Activated gamma-delta T cell (primary cell): ENCODE measurements at places on chromosomes 4 and X.

- DNase-seq, result peak; percentile 10
These were observed at the start of gene FAM114A1 for GRCh38 chr4:38867478-38868058. FAM114A1 (plus strand) TSS chr4:38867806; CDS start chr4:38878079, 10,273 bp downstream.

DNA sequence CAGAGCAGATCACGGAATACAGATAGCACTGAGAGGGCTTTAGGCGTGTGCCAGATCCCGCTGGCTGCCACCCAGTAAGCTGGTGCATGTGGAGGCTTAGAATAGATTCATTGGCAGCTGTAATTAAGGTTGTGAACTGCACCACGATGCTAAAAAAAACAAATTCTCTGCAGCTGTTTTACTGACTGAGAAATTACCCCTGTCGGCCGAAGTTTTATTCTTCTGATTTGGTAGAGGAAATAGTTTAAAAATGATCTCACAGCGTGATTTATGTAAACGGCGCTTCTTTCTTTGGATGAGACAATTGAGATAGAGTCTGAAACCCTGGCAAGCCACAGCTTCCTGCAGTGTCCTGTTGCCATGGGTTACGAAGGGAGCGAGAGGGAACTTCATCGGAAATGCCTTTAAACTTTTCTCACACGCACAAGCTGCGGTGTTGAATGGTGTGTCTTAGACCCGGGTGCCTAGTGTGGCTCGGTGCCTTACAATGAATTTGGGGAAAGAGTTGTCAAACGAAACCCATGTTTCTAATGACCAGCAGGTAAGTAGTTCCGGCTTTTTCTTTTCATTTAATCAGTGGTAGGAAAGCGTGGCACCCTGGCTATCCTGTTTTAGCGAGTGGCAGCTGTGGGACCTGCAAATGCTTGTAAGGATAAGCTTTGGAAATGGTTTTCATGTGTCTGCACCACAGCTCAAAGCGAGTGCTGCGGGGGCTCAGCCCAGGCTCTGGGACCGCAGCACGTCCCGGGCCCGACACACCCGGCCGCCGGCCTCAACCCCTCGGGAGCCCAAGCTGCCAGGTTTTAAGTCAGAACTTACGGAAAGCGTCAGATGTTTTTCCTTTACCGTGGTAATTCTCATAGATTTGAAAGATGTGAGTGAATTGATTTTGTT, 71.7 kb upstream of the HGFAC start:
- DNase-seq, result no peak

GRCh38 chr4:48103483-48104139, 30.4 kb downstream of the TXK start:
- DNase-seq, result no peak

- no peak for DNase-seq
These were observed 21.8 kb downstream of the STARD8 start for GRCh38 chrX:68669094-68669860.

GRCh38 chr4:69563424-69563823, 67.7 kb upstream of the UGT2B4 start:
- DNase-seq, result no peak

DNA sequence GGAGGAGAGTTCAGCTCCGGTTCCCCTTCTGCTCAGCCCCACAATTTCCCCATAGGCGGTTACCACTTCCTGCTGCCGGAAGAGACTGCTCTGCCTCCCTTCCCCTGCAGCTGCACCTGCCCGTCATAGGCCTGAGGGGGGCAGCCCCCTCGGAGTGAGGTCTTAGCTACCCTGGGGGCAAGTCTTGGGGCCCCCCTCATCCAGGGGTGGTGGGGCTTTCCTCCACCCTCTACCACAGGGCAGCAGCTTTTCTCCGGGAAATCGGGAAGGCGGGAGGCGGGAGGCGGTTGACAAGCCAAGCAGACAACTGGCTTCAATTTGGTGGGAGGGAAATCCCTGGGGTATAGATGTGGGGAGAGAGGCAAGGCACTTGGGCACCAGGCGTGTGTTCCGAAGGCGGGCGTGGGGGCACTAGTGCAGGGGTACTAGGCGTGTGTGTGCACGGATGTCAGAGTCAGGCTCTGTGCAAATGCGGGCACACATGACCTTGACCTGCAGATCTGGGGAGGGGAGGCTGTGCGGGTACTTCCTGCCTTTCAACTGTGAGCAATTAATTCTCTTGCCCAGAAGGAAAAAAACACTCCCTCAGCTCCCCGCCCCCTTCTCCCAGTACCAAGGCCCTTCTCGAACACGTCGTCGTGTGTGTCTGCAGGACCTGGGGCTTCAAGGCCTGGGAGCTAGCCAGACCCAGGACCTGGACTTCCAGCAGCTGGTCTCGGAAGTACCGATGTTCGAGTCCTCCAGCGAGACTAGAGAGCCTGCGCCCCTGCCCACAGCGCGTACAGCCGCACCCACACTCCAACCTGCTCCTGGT, 1.0 kb upstream of the ARHGAP4 start:
- DNase-seq, result peak; percentile 51

- no peak for DNase-seq
These were observed 52.7 kb downstream of the HTT-AS start for GRCh38 chr4:3021627-3022026.

DNA sequence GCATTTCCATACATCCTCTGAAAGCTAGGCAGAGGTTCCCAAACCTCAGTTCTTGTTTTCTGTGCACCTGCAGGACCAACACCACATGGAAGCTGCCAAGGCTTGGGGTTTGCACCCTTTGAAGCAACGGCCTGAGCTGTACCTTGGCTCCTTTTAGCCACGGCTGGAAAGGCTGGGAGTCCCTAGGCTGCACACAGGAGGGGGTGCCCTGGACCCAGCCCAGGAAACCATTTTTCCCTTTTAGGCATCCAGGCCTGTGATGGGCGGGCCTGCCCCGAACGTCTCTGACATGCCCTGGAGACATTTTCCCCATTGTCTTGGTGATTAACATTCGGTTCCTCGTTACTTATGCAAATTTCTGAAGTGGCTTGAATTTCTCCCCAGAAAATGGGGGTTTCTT, 17.4 kb upstream of the PCSK1N start:
- no peak for DNase-seq

DNA sequence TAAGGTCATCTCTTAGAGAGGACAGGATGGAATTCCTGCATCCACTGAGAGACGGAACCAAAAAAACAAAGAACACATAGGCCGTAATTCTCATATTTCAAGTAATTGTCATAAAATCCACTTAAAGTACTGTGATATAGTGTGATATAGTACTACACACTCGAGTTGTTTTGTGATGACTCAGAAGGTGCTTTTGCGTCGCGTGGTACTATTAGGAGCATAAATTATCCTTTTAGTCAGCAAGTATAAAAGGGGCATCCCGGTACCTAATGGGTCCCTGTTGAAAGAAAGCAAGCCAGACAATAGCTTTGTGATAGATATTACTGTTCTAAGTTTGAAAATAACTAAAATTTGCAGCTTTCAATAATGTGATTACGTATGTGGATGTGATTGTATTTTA, 55.3 kb downstream of the GPR143 start:
- no peak for DNase-seq

- no peak for DNase-seq
These were observed 543.6 kb upstream of the FAM241A start for GRCh38 chr4:111601671-111602070.

- DNase-seq, result no peak
These were observed 953 bp downstream of the EPGN start for GRCh38 chr4:74309223-74309622.

GRCh38 chrX:11309220-11309619, 16.0 kb downstream of the AMELX start:
- no peak for DNase-seq

DNA sequence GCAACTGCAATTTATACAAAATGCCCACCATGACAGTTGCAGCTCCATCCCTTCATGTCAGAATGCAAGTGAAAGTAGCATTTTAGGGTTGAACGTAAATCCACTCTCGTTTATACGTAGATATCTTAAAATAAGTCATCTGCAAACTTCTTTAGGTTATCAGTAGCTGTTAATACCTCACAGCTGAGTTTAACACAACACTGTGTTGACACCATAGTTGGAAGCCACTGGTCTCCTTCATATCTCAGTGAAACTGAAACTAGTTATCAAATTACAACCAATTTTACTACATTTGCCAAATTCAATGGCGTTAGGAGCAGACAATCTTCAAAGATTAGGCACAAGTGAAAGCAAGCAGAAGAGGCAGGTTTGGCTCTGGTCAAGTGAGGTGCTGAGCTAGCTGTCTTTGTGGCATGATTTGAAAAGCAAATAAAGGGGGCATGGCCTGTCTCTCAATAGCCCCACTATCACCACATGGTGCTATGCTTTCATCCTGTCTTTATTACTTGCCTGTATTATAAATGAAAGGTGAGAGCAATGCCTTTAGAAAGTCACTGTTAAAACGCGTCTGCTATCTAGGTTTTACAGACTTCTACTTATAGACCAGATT, 12.3 kb downstream of the PPP3CA start:
- no peak for DNase-seq

DNA sequence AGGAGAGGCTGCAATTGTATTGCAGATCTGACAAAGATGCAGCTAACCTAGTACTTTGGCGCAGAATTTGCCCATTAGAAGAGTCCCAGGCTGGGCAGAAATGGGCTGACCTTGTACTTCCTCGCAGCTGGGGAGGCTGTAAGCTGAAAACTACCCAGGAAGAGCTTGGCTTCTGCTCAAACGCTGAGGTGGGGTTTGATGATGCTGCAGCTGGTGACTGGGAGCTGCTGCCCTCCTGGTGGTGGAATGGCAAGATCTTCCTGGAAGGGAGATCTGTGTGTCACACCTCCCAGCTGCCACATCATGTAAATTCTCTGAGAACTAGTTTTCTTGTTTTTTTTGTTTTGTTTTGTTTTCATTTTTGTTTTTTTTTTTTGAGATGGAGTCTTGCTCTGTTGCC, 17.4 kb downstream of the CCNG2 start:
- no peak for DNase-seq

- no peak for DNase-seq
These were observed 297.1 kb downstream of the PPP3CA start for GRCh38 chr4:101050088-101050836.

GRCh38 chrX:13535376-13536165, 33.8 kb upstream of the EGFL6 start:
- no peak for DNase-seq

GRCh38 chr4:16384576-16384975, 158.3 kb upstream of the TAPT1 start:
- DNase-seq, result no peak

DNA sequence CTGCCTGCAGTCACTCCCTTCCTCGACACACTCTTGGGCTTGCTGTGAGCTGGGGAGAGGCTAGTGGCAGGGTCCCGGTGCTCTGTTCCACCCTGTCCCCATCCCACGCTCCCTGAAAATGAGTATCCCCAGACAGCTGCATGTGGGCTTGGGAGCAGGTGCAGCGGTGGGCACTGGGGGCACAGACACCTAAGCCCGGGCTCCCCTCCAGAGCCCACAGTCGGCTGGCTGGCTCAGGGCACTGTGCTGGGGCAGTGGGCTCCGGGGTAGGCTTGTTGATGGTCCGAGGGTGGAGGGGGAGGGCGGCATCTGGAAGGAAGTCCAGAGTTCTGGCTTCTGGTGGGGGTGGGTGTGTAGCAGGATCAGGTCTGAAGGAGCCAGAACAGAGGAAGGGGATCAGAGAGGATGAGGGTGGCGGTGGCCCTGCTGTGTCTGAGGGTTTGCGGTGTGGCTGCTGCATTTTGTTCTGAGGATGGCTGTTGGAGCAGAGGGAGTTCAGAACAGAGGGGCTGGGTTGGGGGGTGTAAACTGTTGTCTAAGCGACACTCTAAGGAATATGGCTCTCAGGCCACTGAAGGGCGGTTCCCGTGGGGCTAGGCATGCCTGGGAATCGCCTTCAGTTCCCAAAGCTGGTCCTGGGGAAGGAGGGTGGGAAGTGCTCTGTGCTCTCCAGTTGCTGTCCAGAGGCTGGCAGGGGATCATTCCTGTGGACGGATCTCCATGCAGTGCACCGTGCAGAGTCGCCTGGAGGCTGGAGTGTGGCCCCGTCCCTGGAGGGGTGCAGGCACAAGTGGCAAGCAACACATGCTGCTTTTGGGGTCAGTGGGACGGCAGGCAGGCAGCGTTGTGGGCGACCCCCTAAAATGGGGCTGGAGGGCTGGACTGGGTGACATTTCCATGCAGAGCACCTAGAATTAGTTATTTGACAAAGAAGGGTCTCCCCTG, 114.0 kb downstream of the SORCS2 start:
- DNase-seq, result no peak

DNA sequence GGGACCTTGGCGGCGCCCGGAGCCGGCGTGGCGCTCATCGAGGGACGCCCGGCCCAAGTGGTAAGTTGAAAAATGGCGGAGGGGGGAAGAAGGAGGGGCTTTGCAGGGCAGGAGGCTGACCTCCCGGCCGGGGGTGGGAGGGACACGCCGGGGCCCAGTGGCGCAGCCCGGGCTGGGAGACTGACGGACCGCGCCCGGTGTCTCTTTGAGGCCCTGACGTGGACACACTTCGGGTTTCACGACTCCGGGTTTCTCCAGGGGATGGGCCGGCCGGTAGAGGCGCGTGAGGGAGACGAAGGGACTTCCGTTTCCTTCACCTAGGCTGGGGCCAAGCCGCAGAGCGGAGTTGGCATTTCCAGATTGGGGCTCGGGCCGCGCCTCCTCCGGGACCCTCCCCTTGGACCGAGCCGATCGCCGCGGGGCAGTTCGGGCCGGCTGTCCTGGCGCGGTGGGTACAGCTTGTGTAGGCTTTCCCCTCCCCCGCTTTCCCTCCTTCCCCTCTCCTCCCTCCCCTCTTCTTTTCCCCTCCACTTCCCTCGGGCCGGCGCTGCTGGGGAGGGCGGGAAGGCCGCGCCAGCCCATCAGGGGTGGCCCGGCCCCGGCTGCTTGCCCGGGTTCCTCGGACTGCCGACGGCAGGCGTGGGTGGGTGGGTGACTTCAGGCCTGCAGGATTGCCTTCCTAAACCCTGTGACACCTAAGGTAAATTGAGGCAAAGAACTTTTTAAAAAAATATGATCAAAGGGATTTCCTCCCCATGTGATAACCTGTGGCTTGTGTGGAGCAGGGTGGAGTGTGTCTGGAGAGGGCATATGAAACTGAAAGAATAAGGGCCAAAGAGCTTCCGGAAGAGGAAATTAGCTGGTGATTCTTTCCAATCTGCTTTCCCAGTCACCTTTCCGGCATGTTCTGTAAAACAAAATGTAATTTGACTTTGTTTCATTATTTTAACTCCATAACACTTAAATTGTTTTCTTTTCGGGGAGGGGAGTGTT, at the start of gene XIAP:
TSS of gene XIAP (plus strand) at position 208 of the 993 bp plus-strand sequence. CDS start 25,610 bp downstream, outside the sequence.
- peak; percentile 52 for DNase-seq

GRCh38 chr4:168167714-168168284, 75.5 kb downstream of the ANXA10 start:
- DNase-seq, result no peak

DNA sequence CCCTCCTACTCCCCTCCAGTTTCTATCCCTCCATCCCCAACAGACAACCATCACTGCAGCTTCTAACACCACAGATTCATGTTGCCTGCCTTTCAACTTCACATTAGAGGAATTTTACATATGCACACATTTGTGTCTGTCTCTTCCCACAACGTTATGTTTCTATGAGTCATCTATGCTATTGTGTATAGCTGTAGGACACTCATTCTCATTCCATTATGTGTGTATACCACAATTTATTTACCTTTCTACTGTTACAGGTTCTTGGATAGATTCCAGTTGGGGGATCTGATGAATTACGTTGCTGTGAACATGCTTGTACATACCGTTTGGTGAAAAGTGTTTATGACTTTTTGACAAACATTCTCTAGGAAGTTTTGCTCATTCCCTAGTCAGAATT, 58.8 kb upstream of the TRPC3 start:
- DNase-seq, result no peak

GRCh38 chr4:109321232-109321631, 18.8 kb upstream of the COL25A1 start:
- DNase-seq, result no peak

- no peak for DNase-seq
These were observed 24.6 kb upstream of the GPR50 start for GRCh38 chrX:151151665-151152267.

GRCh38 chr4:174522183-174523024, at the start of gene HPGD:
HPGD (minus strand) TSS chr4:174522488; CDS start chr4:174522451, 37 bp downstream.
- DNase-seq, result peak; percentile 68

- no peak for DNase-seq
These were observed 36.0 kb upstream of the CD99L2 start for GRCh38 chrX:150934453-150934852.
